ENCODE measurements at places on chromosomes 12 and 14. TPM values are rescaled to one million over a fixed set of nuclear protein-coding genes. Genes with fewer than 3 reads are reported as not detected.

GRCh38 chr12:96061864-96062453 lies 26.6 kb upstream of the LTA4H start:
- DNase-seq: peak; percentile 78

GRCh38 chr14:54475911-54476310 lies 12.9 kb downstream of the GMFB start:
- DNase-seq: no peak

DNA sequence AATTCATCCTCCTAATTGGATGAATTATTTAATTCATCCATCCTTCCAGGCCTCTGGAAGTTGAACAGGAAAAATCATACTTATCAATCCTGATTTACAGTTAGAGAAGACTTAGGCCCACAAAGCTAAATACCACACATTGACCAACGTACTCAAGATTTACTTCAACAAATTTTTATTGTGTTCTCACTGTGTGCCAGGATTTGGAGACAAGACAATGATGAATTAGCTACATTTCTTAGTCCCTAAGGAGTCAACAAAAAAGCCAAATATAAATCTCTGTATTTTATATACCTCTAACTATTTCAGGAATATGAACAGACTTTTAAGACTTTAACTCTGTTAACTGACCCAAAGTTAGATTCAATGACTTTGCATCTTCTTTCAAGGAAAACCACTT lies 63.9 kb downstream of the DCAF5 start:
- DNase-seq: no peak

GRCh38 chr12:67664171-67664570 lies 15.6 kb downstream of the DYRK2 start:
- no peak for DNase-seq

DNA sequence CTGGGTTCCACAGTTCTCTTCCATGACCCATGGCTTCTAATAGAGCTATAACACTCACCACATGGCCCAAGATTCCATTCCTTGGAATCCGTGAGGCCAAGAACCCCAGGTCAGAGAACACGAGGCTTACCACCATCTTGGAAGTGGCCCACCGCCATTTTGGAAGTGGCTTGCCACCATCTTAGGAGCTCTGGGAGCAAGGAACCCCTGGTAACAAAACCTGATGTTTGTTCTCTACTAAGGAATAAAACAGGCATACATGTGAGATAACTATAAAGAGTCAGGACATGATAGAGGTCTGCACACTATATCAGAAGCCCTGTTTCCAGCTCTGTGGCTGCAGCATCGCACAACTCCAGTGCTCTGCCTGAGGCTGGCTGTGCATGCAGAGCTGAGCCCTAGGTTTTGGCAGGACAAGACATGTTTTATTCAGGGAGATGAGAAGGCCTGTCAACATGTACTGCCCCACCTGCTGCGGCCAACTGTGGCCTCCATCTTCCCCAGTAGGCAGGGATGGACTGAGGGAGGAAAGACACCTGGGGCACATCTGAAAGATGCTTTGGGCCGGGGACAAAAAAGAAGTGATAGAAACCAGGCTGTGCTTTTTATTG lies 344.9 kb downstream of the DAD1 start:
- DNase-seq: no peak

GRCh38 chr12:2125651-2126522 lies 73.1 kb downstream of the CACNA1C start:
- DNase-seq: no peak

- DNase-seq: no peak
These were observed at the start of gene ERP27 for GRCh38 chr12:14938301-14938700. Gene ERP27, minus strand, starts transcription at chr12:14938537. Its CDS starts 29 bp downstream, at chr12:14938508.

DNA sequence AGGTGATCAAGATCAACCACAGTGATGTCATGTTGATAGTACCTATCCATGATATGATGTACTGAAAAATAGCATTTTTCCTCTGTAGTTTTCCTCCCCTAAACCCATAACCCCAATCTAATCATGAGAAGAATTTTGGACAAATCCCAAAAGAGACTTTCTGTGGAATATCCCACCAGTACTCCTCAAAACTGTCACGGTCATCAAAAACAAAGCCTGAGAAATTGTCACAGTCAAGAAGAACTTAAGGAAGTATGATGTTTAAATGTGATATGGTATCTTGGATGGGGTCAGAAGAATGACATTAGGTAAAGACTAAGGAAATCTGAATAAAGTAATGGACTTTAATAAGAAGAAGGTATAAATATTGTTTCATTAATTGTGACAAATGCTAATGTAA lies 248.8 kb downstream of the RMST start:
- no peak for DNase-seq

DNA sequence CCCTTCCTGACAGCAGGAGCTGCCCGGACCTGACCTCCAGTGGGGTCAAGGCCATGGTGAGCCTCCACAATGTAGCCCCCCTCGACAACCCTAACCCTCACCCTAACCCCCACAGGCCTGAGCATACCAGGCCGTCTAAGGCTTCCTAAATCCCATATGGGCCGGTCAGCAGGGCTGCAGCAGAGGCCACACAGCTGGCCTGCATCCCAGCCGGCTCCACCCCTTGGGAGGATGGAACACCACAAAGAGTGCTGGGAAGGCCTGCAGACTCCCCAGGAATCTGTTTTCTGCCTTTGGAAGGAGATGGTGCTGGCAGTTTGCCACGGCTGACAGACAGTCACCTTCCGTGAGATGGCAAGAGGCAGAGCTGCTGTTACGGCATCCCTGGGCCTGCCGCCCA lies 2.8 kb downstream of the TMEM179 start:
- no peak for DNase-seq

DNA sequence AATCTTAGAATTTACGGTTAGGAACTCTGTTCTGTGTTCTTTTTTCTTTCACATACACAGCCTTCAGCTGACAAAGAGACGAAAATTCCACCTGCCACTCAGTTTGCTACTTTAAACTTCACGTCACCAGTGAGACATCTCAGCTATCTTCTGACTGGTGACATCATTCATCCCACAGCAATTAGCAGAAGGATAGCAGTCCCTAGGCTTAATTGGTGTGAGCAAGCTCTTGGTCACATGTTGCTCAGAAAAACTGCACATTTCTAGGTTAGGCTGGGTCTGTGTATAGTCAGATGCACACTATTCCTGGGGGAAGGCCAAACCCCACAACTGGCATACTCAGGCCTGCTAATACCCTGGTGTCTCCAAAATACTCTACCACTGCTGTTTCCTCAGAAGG lies 23.9 kb downstream of the SLC7A7 start:
- no peak for DNase-seq

GRCh38 chr12:67681941-67682620 lies 33.5 kb downstream of the DYRK2 start:
- no peak for DNase-seq

Gene IRAK3
- 12.3 TPM for total RNA-seq

Gene MUCL1
- total RNA-seq: not detected

Gene KLHDC1
- 5.5 TPM for total RNA-seq

Gene GTF2A1
- 17.1 TPM for total RNA-seq

Gene DBX2
- 0.51 TPM for total RNA-seq

Gene SIRT4
- 3.1 TPM for total RNA-seq
